Hindlimb muscle (tissue), 1 donor: ENCODE measurements at places on chromosomes 12 and 14. TPM values are rescaled to one million over a fixed set of nuclear protein-coding genes. Genes with fewer than 3 reads are reported as not detected.

- no peak for DNase-seq
Measured at GRCh38 chr12:39883411-39883810, 222.5 kb downstream of the SLC2A13 start.

DNA sequence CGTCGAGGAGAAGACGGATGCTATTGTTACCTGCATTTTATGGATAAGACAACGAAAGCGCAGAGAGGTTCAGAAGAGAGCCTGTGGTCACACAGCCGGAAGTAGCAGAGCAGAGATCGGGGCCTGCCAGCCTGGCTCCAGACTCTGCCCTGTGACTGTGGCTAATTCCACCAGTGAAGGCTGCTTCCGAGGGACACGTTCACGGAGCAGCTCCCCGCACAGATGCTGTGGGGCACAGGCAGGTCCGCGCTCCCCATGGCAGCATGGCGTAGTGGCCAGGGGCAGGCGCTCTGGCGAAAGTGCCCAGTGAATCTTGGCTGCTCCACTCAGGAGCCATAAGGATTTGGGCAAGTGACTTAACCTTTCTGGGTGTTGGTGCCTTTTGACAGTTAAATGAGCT is 9.8 kb downstream of the RIMBP2 start:
- DNase-seq: no peak

The NRL gene
- polyA plus RNA-seq: 1.7 TPM

The SLC25A47 gene
- polyA plus RNA-seq: not detected
